Activated T-cell treated with anti-CD3 and anti-CD28 coated beads for 48 hours (primary cell): ENCODE measurements at places on chromosomes 6 and 20.

- DNase-seq, result no peak
Measured at GRCh38 chr6:159877256-159877808, 13.5 kb upstream of the MAS1 start.

- DNase-seq, result no peak
Measured at GRCh38 chr6:14086701-14087100, 30.9 kb upstream of the CD83 start.

- no peak for DNase-seq
Measured at GRCh38 chr6:46888031-46888430, 33.7 kb downstream of the ADGRF5 start.

- no peak for DNase-seq
Measured at GRCh38 chr20:53195876-53196610, 223.9 kb downstream of the TSHZ2 start.

GRCh38 chr6:169985121-169986015, 233.9 kb downstream of the ERMARD start:
- DNase-seq, result no peak

DNA sequence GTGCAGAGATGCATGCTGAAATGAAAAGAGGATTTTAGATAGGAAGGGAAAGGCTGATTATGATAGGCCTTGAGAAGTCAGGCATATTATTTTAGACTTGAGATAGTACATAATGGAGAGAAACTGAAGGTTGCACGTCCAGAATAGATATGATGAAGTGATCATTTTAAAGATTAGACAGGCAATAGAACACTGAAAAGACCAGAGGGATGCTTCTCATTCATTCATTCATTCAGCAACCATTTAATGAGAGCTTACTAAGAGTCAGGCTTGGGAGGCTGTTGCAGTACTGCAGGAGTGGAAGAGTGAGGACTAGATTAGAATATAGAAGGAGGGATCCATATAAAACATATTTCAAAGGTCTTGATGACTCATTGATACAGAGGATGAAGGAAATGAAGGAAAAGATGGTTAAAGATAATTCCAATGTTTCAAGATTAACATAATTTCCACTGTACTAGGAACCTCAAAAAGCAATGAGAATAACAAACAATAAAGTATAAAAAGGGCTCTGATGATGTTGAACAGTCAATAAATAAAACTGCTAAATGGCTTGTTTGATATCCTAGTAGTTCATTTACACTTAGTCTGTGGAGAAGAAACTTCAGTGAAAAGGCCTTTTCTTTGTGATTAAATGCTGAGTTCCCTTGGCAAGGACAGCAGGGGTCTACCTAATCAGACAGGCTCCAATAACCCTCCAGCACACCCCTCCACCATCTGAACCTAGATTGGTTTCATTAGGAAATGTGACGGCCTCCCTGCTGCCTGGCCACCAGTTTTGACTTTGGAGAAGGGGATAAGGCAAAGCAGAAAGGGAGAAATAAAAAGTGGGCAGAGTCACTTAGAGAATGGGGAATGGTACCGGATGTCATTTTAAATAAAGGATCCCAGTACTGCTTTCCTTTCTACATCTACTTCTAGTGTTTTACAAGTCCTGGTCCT, 5.3 kb upstream of the FBXO9 start:
- DNase-seq, result no peak

GRCh38 chr6:30903236-30903635, 4.8 kb upstream of the GTF2H4 start:
- DNase-seq, result no peak

- no peak for DNase-seq
Measured at GRCh38 chr20:444117-444516, 18.2 kb downstream of the TBC1D20 start.

GRCh38 chr6:141351721-141352120, 781.0 kb upstream of the GJE1 start:
- DNase-seq, result no peak

DNA sequence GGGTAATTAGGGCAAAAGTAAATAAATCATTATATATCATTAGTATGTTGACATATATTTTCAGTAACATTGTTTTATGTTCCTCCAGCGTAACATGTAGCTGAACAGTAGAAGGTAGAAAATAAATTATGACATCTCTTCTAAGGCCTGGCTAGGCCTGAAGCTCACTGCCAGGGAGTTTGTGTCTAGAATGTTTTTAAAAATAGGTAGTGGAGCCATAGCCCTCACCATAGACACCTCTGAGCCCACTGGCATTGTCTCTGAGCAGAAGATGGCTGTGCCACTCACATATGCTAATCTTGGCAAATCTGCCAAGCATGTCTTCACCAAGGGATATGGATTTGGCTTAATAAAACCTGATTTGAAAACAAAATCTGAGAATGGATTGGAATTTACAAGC, 21.3 kb downstream of the FUCA2 start:
- no peak for DNase-seq

- DNase-seq, result no peak
Measured at GRCh38 chr20:25227317-25227831, 20.5 kb upstream of the PYGB start.

- no peak for DNase-seq
Measured at GRCh38 chr6:30845183-30845582, 39.1 kb upstream of the DDR1 start.

DNA sequence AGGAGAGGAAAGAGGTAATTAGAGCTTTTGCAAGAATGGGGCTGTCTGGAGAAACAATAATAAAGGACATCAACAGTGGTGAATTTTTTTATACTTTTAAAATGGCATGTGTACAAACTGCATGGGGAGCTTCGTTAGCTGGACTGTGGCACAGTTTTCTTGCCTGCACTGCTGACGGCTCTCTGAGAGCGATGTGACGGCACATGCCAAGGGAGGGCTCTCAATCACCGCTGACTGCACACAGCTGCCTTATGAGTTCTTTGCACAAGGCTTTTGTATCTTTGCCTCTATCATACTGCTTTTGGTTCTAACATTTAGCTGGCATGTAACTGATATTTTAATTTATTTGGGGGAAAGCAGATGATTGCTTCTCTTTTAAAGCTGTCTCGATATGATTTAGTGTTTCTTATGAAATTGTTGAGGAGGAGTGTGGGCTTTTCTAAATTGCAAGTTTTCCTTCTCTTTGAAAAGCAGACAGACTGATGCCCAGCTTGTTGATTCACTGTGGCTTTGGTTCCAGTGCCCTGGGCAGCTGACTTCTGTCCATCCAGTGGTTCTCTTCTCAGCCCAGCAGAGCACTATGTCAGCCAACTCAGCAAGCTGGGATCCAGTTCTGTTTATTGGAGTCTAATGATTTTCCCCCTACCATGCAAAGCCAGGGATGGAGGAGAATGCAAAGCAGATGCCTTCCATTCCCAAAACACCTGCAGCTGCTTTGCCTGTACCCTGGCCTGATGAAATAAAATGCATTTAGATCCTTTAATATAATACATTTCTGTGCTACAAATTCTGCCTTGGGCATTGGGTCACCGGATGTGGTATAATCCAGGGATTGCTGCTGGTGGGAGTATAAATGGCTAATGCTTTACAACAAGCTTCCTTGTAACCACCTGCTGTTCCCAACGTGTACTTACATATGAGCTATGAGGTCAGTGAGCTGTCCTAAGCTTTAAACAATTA, 323.9 kb downstream of the ZFAND3 start:
- no peak for DNase-seq

GRCh38 chr20:62624719-62625453, 17.4 kb upstream of the SLCO4A1 start:
- no peak for DNase-seq

DNA sequence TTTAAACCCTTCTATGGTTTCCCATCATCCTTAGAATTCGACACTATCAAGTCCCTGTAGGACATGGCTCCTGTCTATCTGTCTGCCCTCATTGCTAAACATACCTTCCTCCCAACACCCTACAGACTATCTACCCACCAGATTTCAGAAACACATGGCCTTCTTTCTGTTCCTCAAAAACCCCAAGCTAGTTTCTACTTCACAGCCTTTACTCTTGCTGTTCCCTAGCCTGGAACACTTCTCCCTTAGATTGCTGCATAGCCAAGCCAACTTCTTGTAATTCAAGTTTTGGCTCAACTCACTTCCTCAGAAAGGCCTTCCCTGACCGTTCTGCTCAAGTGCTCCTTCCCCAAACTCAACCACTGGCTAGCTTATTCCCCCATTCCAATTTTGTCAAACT, 156.2 kb downstream of the BTBD9 start:
- DNase-seq, result no peak

- DNase-seq, result no peak
Measured at GRCh38 chr20:5216663-5217062, 89.9 kb downstream of the CDS2 start.

DNA sequence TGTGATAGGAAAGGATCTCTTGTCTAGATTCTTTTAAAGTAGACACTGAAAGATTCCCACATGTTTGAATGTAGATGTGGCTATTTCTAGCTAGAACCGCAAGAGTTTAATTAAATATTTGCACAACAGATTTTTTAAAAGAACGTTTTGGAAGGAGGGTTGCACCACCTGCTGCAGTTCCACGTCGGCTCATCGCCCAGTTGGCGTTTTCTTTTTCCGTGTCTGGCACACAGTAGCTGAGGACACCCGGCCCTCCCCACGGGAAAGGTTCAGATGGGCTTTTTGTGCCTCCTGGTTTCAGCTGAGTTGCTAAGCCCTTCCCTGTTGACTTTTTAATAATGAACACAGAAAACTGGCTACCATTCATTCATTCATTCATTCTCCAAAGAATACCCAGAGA, 41.8 kb upstream of the DOK5 start:
- DNase-seq, result no peak

- DNase-seq, result no peak
Measured at GRCh38 chr6:44255871-44256774, 1.2 kb downstream of the SLC35B2 start.

- DNase-seq, result no peak
Measured at GRCh38 chr6:28683945-28684538, 158.4 kb downstream of the GPX5 start.

GRCh38 chr20:64106435-64106961, 867 bp downstream of the NPBWR2 start:
- no peak for DNase-seq

GRCh38 chr20:13028001-13028400, 19.2 kb downstream of the SPTLC3 start:
- DNase-seq, result no peak

GRCh38 chr6:105136431-105137350, 43.1 kb downstream of the POPDC3 start:
- peak; percentile 13 for DNase-seq

- DNase-seq, result no peak
Measured at GRCh38 chr6:42420741-42421140, 31.0 kb downstream of the TRERF1 start.

- no peak for DNase-seq
Measured at GRCh38 chr6:118506071-118506638, 41.9 kb upstream of the PLN start.

DNA sequence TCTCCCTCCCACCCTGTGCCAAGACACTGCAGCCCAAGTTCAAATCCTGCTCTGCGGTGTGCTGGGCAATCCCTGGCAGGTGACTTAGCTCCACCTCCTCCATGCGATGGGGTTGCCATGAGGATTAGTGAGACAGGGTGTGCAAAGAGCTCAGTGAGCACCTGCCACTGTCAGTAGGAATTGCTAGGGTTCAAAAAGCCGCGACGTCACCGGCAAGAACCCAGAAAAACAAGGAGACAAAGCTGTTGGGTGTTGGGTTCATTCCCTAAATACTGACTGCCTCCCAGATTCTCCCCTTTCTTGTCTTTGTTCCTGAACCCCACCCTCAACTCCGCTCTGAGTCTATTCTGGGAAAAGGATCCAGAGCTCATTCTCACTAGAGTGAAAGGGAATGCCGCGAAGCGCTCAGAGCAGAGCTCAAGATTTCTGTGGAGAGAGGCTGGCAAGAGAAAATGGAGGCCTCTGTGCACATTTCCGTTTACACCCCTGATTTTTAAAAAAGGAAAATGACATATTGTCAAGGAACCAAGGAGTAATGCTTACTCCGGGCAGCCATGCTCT, 13.3 kb downstream of the PMEPA1 start:
- DNase-seq, result no peak

DNA sequence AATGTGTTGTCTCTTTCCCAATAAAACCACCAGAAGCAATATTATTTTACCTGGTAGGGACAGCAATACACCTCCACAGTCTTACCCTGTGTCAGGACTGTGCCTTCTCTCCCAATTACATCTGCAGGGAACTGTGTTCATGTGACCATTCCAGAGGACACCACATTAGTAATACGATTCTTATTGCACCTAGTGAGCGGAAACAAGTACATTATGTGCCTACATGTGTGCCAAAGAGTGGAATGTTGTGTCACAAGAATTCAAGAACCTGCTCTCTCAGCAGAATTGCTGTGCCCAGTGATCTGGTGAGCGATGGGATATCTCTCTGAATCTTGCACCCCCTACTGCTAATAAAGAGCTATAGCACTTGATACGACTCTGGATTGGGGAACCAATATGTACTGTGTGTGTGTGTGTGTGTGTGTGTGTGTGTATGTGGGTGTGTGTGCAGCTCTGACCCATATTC, 57.4 kb upstream of the FOXC1 start:
- DNase-seq, result no peak

- no peak for DNase-seq
Measured at GRCh38 chr20:41009946-41010345, 18.7 kb upstream of the TOP1 start.

- no peak for DNase-seq
Measured at GRCh38 chr6:106133040-106133439, 46.9 kb downstream of the PRDM1 start.

DNA sequence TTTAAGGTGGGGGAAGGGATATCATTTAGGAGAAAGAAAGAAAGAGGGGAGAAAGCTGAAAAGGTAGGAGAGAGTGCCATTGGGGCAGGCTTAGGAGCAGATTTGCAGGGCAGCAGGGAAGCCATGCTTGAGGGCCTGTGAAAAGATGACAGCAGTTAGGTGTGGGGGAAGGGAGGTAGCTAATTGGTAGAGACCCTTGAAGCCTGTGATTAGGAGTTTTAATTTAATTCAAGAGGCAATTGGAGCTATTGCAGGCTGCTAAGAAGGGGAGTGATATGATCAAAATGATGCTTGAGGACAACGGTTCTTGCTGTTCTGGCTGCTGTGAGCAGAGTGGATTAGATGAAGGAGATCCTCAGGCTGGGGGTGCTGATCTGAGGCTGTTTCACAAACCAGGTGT, 24.5 kb upstream of the SEC63 start:
- DNase-seq, result no peak

DNA sequence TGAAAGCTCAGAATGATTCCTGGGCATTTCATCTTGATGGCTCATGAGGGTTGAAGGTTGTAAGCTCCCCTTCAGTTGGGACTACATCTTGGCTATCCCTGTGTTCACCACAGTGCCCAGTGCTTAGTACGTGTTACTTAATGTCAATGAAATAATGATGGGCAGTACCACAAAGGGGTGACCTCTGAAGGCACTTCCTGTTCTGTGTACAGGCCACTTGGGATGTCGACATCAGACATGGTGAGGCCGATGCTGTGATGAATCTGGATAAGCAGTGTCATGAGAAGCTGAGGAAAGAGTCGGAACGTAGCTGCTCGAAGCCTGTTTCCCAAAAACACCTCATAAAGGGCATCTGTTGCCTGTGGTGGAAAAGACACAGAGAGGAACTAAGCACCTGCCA, 27.6 kb upstream of the RBL1 start:
- DNase-seq, result no peak

- no peak for DNase-seq
Measured at GRCh38 chr20:1469306-1469905, 2.8 kb upstream of the NSFL1C start.

GRCh38 chr6:134477991-134478635, 160.2 kb upstream of the SGK1 start:
- no peak for DNase-seq
